ENCODE measurements at places on chromosomes 6 and 20.

- DNase-seq: no peak
Observed at GRCh38 chr20:49288784-49289696, 11.2 kb upstream of the ZNFX1 start.

- no peak for DNase-seq
Observed at GRCh38 chr20:62549499-62550086, 73.8 kb upstream of the GATA5 start.

DNA sequence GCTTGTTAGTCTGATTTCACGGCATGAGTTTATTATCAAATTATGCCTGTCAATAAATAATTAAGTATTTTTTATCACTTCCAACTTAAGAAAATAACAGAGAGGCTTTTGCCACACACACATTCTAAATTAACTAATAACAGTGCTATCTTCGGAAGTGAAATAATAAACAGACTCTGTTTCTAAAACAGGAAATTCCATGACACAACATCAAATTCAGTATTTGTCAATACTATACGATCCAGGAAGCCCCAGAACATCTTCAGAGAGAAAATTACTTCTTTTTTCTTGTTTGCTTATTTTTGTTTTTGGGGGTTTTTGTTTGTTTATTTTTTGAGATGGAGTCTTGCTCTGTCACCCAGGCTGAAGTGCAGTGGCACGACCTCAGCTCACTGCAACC, 150.7 kb upstream of the PRDM1 start:
- DNase-seq: no peak

DNA sequence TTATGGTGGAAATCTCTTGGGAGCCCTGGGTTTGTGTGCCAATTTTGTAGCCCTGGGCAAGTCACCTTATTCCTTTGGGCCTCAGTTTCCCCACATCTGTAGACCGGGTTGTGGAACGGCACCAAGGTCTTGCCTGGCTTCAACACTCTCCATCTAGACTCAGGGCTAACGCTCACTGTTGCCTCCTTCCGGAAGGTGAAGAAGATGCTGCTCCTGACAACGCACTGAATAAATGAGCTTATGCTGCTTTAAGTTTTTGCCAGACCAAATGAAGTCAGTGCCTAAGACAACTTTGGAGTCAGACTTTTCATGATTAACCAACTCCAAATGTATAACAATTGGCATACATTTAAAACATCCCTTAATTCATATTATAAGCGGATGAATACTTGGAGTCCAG, 53.1 kb downstream of the PSMG4 start:
- no peak for DNase-seq

- no peak for DNase-seq
Observed at GRCh38 chr6:113434641-113435040, 422.5 kb upstream of the MARCKS start.

GRCh38 chr6:130825772-130826441, 1.3 kb upstream of the SMLR1 start:
- no peak for DNase-seq

DNA sequence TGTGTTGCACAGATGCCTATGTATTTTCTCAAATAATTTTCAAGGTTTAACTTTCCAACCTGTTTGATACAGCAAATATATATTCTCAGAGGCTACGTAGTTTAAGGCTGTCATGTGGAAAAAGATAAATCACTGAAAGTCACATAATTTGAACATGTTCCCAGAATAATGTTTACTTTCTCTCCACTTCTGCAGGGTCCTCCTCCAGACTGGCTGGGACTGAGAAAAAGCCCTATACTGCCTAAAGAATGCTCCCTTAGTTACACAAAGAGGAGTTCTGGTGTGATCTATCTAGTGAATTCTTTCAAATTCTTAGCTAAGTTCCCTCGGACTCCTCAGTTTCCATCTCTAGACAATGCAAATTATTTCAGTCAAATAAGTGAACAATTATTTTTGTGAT, 411.0 kb downstream of the C6orf118 start:
- DNase-seq: no peak

DNA sequence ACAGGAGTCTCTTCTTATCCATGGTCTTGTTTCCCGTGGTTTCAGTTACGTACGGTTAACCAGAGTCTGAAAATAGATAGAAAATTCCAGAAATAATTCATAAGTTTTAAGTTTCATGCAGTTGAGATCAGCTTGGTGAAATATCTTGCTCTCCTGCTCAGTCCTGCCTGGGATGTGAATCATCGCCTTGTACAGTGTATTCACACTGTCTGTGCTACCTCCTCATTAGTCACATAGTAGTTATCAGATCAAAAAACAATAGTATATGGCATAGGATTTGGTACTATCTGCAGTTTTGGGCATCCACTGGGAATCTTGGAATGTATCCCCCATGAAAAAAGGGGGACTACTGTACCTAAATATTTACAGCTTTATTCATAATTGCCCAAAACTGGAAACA, 22.7 kb upstream of the MOCS1 start:
- no peak for DNase-seq

DNA sequence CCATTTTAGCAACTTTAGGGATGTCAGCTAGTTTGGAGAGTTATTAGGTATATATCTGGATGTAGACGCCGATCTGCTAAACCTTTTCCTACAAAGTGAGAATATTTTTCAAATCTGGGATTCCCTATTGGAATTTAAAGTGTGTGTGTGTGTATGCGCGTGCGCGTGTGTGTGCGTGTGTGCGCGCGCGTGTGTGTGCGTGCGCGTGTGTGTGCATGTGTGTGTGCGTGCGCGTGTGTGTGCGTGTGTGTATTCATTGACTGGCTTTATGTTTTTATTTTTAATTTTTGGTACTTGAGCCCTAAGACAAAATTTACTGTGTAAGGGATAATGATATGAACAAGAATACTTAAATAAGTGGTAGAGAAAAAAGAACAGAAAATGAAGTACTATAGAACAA, 8.1 kb downstream of the PRL start:
- no peak for DNase-seq

DNA sequence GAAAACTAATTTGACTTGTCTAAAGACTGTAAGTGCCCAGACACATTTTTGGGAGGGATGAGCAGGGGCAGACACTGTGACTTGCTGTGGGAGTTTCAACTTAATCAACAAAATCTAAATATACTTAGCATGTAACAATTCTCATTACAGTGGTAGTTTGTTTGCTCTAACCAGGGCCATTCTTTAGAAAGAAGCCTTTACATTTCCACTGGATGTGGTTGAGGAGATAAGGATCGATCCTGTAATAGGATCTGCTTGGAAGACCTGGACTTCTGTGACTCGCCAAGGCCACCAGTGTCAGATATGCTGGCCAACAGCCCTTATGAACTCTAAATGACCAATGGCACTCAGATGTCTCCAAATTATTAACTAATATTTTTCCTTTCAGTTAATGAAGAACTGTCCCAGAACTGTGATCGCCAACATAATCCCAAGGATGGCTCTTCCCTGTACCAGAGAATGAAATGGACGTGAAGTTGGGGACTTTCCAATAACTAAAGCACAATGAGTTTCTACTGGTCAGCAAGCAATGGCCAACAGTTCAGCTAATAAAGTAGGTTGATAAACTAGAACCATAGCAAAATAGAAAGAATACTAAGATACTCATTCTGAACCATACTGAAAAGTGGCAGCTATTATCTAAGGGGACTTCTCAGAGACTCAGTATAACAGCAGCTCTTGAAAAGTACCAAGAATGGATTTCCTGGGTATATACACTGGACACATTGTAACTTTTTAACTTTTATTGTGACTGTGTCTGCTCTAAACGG, 7.5 kb downstream of the SMLR1 start:
- DNase-seq: no peak

DNA sequence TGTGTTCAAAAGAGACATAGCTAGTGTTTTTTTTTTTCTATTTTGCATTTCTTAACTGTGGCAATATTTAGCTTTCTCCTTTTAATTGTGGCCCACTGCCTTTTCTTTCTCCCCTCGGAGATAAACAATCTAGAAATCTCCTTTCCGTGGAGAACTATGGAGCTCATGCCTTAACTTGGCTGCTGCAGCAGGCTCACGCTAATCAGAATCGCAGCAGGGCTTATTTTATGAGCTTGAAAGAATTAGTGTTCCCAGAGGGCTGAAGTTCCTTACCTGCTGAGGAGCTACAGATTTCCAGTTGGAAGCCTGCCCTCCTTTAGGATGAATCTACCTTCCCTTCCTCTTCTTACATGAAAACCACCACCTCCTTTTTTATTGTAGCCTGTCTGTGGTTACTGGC, 35.6 kb downstream of the CTNNBL1 start:
- DNase-seq: no peak

GRCh38 chr6:159693894-159694545, 979 bp upstream of the SOD2 start:
- DNase-seq: no peak

DNA sequence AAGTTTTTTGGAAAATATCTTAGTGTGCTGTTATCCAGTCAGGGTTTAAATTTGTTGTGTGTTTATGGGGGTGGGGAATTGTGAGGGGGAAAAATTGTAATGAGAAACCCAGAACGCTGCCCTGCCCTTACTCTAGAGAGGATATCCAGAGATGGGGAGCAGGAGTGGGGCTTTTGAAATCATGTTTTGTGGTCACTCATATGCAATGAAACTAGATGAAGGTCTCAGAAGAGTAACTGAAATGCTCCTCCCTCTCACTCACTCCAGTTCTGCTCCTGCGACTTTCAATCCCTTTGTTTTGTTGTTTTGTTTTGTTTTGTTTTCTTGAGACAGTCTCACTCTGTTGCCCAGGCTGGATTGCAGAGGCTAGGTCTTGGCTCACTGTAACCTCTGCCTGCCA, 100.0 kb downstream of the CRYBG1 start:
- no peak for DNase-seq

GRCh38 chr20:42435230-42435629, 754.5 kb downstream of the PTPRT start:
- no peak for DNase-seq

DNA sequence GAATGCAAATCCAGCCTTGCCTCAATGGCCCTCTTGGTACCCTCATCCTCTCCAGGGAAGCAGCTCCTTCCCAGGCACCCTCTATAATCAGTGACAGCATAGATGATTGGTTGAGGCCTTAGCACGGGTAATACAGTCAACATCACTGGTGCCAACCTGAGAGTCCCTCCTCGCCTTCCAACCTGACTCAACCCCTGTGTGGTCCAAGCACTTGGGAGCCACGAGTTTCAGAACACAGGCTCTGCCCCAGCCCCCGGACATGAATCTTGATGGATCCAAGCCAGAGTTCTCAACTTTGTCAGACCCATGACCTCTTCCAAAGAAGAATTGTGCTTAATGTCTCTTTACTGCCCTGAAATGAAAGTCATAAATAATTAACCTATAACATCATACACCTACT, 213.9 kb downstream of the PREX1 start:
- DNase-seq: no peak

- no peak for DNase-seq
Observed at GRCh38 chr20:25529295-25529951, 55.9 kb downstream of the NINL start.

DNA sequence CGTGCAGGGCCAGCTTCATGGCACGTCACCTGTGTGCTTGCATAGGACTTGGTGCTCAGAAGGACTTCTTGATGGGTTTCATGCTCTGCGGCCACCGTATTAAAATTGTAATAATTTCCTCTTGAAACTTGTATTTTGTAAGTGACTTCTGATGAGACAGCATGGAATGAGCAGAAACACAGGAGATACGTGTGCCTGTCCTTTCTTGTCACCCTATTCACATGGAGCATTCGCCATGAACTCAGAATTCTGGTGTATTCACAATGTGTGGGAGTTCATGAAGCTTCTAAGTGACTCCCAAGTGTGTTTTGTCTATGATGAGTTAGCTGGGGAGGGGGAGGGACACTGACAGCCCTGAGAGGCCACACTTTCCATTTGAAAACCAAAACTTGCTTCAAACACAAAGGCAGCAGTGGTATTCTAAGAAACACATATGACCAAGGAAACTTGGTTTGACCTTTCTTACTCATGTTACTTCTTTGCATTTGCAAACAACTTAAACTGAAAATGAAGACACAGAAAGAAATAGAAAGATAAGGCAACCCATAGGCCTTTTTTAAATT, 92.1 kb upstream of the NEDD9 start:
- DNase-seq: no peak

Measured in thoracic aorta (tissue), 2 donors.